Activated CD4-positive, alpha-beta memory T cell treated with anti-CD3 and anti-CD28 coated beads, Interleukin-2, amount 10 ng/mL, durations not matched to agents 7 days and 5 days (primary cell): ENCODE measurements at places on chromosomes 1 and 21. TPM values are rescaled to one million over a fixed set of nuclear protein-coding genes. Genes with fewer than 3 reads are reported as not detected.

DNA sequence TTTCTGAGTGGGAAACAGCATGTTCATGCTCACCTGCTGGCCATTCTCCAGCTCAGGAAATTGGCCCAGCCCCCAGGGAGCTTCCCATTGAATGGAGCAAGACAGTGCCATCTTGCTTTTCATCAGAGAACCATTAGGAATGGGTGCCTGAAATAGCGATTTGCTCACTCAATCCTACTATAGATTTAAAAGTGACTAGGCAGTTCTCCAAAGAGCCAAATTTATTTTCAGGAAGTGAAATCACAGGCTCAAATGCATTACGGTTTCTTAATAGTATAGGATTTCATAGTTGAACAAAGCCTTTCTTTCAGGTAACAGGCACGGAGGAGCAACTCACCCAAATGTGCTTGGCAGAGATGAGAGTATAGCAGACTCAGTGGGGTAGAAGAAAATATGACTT, 272.1 kb downstream of the GRIK1 start:
- no peak for DNase-seq

GRCh38 chr21:38438462-38438893, 59.8 kb downstream of the ERG start:
- no peak for DNase-seq

- no peak for DNase-seq
Observed at GRCh38 chr1:27074175-27074780, 61.6 kb upstream of the TENT5B start.

GRCh38 chr1:204574865-204575163, 58.6 kb downstream of the MDM4 start:
- no peak for DNase-seq

TMEM201 gene
- 13.4 TPM for total RNA-seq
